Progenitor cell of endocrine pancreas (in vitro differentiated cells): ENCODE measurements at places on chromosomes 1 and 21. TPM values are rescaled to one million over a fixed set of nuclear protein-coding genes. Genes with fewer than 3 reads are reported as not detected.

DNA sequence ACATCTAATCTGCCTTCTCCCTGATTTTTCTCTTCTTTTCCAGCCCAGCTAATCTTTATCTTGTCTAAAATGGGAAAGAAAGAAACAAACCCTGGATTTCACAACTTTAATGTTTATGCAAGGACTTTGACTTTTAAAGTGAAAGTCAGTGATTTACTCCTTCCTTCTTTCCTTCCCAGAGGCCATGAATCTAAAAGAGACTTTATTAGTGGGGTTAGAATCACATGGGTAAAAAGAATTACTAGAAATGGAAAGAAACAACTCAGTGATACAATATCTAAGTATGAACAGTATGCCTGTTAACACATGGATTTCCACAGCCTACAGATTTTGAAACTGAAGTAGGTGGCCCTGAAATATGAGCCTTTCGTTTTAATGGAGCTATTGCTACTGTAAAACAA, 59.8 kb upstream of the KCNK2 start:
- no peaks in the 10 kb centered on the region for H3K4me1 ChIP-seq
- no peak overlapping the region for H3K27ac ChIP-seq
- no peak for DNase-seq
- no peak overlapping the region for H3K4me3 ChIP-seq

DNA sequence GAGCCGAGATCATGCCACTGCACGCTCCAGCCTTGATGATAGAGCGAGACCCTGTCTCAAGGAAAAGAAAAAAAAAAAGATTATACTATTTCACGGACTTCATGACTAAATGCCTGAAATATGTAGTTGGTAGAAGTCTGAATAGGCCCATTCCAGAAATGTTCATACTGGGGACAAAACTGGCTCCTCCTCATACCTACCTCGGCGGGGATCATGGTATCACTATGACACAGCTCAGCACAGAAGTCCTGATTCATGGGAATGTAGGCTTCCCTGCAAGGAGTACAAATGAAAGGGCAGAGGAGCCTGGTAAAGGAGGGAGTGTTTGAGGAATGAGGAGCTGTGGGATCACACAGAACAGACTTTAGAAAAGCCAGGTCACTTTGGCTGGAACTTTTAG, 5.0 kb downstream of the SPATA46 start:
- no peaks in the 10 kb centered on the region for H3K27me3 ChIP-seq
- H3K36me3 ChIP-seq, result no peaks in the 10 kb centered on the region
- no peak overlapping the region for H3K27ac ChIP-seq
- peaks cover 3% of the 10 kb centered on the region for H3K4me1 ChIP-seq

DNA sequence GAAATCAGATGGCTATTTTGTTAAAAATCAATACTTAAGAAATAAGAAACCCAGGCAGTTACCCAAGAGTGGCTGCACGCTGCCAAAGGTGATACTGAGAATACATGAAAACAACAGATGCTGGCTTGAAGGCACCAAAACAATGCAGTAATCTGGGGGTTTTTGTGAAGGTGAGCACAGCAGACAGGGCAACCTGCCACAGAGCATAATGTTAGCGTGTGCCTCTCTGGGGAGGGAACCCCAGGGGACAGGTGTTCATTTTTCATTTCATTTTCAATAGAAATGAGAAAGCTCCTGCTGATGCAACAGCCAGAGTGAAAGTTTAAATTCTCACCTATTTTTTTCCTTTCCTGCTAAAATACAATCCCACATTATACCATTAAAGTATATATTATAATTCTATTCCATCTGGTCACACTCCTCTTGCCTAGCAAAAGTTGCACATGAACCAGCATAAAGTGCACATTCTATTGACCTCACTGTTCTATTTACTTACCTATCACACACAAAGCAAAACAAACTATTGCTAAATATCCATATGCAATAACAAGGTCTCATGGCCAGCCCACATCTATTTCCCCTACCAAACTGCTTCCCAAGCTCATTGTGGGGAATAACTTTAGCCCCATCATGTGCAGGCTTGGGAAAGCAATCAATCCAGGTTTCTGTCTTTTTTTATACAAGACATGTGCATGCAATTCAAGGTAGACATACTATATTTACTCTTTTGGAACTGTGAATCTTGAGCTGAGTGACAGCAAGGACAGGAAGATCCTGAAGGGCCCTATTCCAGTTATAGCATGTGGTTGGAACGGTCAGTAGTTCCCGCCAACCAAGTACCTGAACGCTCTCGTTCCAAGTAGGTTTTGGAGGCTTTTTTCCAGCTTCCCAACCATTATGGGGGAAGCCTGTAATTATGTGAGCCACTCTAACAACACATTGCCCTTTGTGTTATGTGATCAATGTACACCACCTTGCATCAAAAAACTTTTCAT, 173.6 kb downstream of the RERE start:
- peaks cover 14% of the 10 kb centered on the region for H3K36me3 ChIP-seq
- H3K4me3 ChIP-seq, result no peak overlapping the region
- H3K27ac ChIP-seq, result peak overlapping the region; percentile 68
- peaks cover 57% of the 10 kb centered on the region for H3K4me1 ChIP-seq
- DNase-seq, result no peak

DNA sequence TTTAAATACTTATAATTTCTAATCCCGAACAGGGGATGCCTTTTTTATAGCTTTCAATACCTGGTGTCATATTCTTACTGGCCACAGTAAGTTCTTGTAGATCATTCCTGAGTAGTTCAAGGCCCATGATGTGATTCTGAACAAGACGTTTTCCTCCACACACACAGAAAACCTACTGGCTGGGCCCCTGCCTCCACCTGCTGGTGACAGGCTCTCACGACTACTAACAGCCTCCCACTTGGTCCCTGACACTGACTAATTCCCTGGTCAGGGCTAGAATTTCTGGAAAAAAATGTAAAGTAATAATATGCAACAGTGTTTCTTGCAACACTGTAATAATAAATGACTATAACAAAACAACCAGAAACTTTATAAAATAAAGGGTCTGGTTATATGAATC, 50.4 kb upstream of the RIPK4 start:
- peak; percentile 56 for DNase-seq
- H3K4me3 ChIP-seq, result no peak overlapping the region
- peaks cover 2% of the 10 kb centered on the region for H3K36me3 ChIP-seq
- H3K27me3 ChIP-seq, result no peaks in the 10 kb centered on the region
- peak overlapping the region; percentile 12 for H3K27ac ChIP-seq
- H3K4me1 ChIP-seq, result peaks cover 1% of the 10 kb centered on the region

- H3K27ac ChIP-seq, result peak overlapping the region; percentile 86
- no peaks in the 10 kb centered on the region for H3K36me3 ChIP-seq
- no peak for DNase-seq
- peaks cover 17% of the 10 kb centered on the region for H3K4me1 ChIP-seq
Measured at GRCh38 chr21:29175408-29176134, 45.1 kb downstream of the MAP3K7CL start.

GRCh38 chr1:116854716-116855115, 55.0 kb upstream of the PTGFRN start:
- H3K27me3 ChIP-seq, result no peaks in the 10 kb centered on the region
- H3K27ac ChIP-seq, result peak overlapping the region; percentile 98
- peaks cover 43% of the 10 kb centered on the region for H3K4me1 ChIP-seq
- DNase-seq, result no peak

DNA sequence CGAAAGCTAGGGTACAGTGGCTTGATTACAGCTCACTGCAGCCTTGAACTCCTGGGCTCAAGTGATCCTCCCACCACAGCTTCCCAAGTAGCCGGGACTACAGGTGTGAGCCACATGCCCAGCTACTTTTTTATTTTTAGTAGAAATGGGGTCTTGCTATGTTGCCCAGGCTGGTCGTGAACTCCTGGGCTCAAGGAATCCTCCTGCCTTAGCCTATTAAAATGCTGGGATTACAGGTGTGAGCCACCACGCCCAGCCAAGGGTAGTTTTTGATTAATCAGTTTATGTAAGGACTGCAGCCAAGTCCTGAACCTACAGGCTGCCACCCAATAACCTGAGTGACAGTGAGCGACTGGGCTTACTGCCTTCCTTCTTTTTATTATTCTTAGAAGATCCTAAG, 88.3 kb downstream of the PIK3R3 start:
- no peak for DNase-seq
- H3K36me3 ChIP-seq, result peaks cover 18% of the 10 kb centered on the region
- H3K27me3 ChIP-seq, result no peaks in the 10 kb centered on the region
- no peaks in the 10 kb centered on the region for H3K4me1 ChIP-seq
- H3K27ac ChIP-seq, result no peak overlapping the region

DNA sequence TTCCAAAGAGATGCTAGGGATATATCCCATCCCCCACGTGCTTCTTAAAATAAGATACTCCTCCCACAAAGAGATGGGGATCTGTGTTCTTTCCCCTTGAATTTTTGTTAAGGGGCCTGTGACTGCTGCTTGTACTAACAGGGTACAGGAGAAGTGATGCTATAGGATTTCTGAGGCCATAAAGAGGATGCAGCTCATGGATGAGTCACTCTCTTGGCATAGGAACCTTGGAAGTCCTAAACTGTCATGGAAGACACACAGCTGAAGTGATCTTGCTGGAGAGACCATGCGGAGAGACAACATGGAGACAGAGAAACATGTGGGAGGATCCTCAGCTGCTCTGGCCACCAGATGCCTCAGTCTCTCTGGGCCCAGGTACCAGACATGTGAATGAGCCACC, 157.2 kb downstream of the S1PR1 start:
- H3K4me3 ChIP-seq, result no peak overlapping the region
- no peak overlapping the region for H3K27ac ChIP-seq
- no peaks in the 10 kb centered on the region for H3K27me3 ChIP-seq
- no peak for DNase-seq

DNA sequence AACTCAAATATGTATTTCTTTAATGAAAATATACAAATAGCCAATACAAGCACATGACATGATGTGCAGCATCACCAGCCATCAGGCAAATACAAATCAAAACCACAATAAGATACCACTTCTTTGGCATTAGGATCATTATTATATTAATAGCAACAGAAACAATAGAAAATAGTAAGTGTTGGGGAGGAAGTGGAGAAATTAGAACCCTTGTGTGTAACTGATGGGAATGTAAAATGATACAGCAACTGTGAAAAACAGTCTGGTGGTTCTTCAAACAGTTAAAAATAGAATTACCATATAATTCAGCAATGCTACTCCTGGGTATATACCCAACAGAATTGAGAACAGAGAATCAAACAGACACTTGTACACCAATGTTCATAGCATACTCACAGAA, 40.8 kb upstream of the FCER1A start:
- DNase-seq, result no peak
- H3K36me3 ChIP-seq, result no peaks in the 10 kb centered on the region
- no peaks in the 10 kb centered on the region for H3K4me1 ChIP-seq
- H3K27ac ChIP-seq, result no peak overlapping the region

GRCh38 chr1:248243204-248243603, 12.0 kb downstream of the OR2M4 start:
- no peak for DNase-seq
- no peak overlapping the region for H3K27ac ChIP-seq
- no peaks in the 10 kb centered on the region for H3K36me3 ChIP-seq
- H3K27me3 ChIP-seq, result no peaks in the 10 kb centered on the region

GRCh38 chr1:30976143-30976542, 67.6 kb upstream of the SDC3 start:
- no peak for DNase-seq
- H3K4me3 ChIP-seq, result no peak overlapping the region
- H3K4me1 ChIP-seq, result peaks cover 10% of the 10 kb centered on the region
- H3K27me3 ChIP-seq, result no peaks in the 10 kb centered on the region

- no peak overlapping the region for H3K27ac ChIP-seq
- no peak for DNase-seq
- no peaks in the 10 kb centered on the region for H3K27me3 ChIP-seq
- peaks cover 2% of the 10 kb centered on the region for H3K4me1 ChIP-seq
- H3K4me3 ChIP-seq, result no peak overlapping the region
Measured at GRCh38 chr1:203842559-203842876, 18.9 kb upstream of the SNRPE start.

GRCh38 chr1:34365295-34365694, 188.6 kb downstream of the C1orf94 start:
- H3K4me1 ChIP-seq, result peaks cover 3% of the 10 kb centered on the region
- no peak for DNase-seq
- no peak overlapping the region for H3K27ac ChIP-seq
- no peak overlapping the region for H3K4me3 ChIP-seq
- peaks cover 51% of the 10 kb centered on the region for H3K27me3 ChIP-seq

- DNase-seq, result no peak
- no peak overlapping the region for H3K4me3 ChIP-seq
- peaks cover 28% of the 10 kb centered on the region for H3K4me1 ChIP-seq
- H3K36me3 ChIP-seq, result peaks cover 7% of the 10 kb centered on the region
Measured at GRCh38 chr1:167761400-167761799, 39.6 kb downstream of the MPZL1 start.

DNA sequence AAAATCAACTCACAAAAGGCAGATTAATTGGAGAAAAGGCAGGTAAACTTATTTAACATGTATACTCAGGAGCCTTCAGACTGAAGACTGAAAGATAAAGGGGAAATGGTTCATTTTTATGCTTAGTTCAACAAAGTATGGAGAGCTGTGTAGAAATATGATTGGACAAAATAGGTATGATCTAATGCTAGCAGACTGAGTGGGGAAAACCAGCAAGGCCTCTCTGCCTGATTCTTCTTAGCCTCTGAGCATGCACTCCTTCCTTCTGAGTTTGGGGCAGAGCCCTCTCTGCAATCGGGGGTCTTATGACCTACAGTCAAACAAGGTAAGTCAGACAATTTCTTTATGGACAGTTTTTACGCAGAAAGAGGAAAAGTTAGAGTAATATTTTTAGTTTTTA, 38.8 kb upstream of the SUCO start:
- no peak for DNase-seq
- peaks cover 28% of the 10 kb centered on the region for H3K4me1 ChIP-seq
- H3K4me3 ChIP-seq, result no peak overlapping the region
- H3K27me3 ChIP-seq, result peaks cover 3% of the 10 kb centered on the region
- H3K27ac ChIP-seq, result peak overlapping the region; percentile 6
- no peaks in the 10 kb centered on the region for H3K36me3 ChIP-seq

DNA sequence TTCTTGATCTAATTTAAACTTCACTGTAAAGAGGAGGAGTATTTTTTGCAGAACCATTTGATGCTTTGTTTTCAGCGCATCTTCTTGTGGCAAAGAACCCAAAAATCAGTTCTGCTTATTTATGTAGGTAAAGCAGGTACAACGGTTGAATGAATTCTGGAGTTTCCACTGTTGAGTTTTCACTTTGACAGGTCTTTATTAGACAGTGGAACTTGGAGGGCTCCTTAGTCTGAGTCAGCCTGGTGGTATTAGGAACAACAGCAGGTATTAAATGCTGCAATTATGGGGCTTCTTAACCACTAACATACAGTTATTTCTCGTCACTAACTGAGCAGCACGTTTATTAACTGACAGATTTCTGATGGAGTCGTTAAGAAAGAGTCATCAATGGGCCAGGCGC, 1.2 kb downstream of the LRIG2 start:
- DNase-seq, result no peak
- H3K27me3 ChIP-seq, result no peaks in the 10 kb centered on the region
- H3K27ac ChIP-seq, result peak overlapping the region; percentile 99
- H3K4me3 ChIP-seq, result peak overlapping the region; percentile 98

TEX38 gene
- 0.31 and 0.38 TPM in 2 replicates for total RNA-seq

DNALI1 gene
- 72.1 and 75.4 TPM in 2 replicates for total RNA-seq

URB2 gene
- 16.2 and 16.5 TPM in 2 replicates for total RNA-seq

AQP10 gene
- 0.64 and 0.96 TPM in 2 replicates for total RNA-seq

CYP4B1 gene
- total RNA-seq, result 0.80 TPM in 1 of 2 replicates, not detected in the other

ROR1 gene
- 61.3 and 63.8 TPM in 2 replicates for total RNA-seq
